ENCODE measurements at places on chromosomes 1 and 21.

DNA sequence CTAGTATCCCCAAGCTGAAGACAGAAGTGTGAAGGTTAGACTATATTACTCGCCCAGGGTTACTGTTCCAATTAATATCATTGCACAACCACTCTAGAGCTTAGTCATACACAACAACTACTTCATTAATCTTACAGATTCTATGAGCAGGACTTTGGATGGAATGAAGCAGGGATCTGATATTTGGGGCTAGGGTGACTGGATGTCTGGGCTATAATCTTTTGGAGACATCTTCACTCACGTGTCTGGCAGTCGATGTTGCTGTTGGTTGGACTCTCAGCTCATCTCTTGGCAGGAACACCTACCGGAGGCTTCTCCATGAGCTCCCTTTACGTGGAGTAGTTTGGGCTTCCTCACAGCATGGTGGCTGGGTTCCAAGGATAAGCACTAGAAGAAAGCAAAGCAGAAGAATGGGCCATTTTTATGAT lies 519.2 kb upstream of the B3GALT2 start:
- no peak for DNase-seq

DNA sequence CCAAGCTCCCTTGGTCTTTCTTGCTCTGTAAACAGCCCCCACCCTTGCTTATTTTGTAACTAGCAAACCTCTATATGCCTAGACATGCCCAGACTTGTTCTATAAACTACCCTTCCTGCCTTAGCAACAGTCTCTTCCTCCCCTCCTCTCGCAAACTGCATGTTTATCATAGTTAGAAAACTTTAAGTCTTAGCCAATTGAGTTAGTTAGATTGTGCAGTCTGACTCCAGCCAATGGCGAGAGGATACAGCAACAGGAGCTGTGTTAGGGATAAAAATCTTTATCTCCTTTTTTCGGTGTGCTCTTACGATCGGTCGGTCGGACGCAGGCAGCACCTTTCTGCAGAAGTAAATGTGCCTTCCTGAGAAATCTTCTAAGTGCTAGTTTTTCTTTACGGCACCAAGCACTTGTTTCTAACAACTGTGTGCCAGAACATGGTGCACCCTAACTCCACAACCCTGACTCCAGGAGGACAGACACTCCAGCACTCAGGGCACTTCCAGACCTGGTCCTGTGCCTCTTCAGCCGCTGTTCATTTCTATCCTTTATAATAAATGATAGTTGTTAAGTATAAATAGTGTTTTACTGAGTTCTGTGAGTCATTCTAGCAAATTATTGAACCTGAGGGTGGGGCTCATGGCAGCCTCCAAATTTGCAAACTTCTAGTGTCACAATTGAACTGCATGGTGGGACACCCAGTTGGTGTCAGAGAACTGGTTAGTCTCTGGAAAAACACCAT lies 25.7 kb upstream of the GNG4 start:
- DNase-seq, result no peak

DNA sequence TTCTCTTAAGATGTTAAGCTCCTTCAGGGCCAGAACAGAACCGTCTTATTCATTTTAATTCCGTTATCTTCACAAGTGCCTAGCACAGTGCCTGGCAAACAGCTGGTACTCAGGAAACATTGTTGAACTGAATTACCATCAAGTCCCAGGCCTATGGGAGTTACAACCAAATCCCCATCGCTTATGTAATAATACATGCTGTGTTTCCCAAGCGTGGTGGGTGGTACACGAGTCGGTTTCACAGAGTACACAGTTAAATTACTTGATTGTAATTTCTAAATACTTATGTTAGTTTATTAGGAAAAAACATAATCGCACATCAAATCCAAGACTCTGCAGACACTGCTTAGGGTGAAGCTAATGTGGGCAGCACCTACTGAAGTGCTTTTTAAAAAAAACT lies 1.0 kb downstream of the ANGEL2 start:
- no peak for DNase-seq

DNA sequence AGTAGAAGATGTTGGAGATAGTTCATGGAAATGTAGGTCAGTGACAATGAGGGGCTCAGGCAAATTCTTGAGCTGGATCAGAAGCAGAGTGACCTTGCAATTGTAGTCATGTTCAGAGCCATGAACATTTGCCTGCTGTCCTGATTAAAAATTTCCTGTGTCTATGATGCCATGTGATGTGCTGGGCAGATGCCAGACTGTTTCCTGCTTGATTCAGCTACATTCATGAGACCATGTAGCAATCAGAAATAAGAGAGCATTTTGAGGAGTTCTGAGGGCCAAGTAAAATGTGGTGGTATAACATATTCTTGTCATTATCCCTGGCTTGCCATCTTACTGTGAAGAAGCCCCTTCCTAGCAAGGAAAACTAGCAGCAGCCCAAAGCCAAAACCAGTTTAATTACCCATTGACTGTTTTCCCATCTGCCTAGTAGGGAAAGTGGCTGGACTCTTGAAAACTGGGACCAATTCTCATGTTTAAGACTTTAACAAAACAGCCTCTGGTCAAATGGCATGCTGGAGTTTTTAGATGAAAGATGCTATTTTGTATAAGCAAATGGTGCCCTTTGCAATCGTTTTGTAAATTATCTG lies 118.3 kb downstream of the NOS1AP start:
- DNase-seq, result no peak

DNA sequence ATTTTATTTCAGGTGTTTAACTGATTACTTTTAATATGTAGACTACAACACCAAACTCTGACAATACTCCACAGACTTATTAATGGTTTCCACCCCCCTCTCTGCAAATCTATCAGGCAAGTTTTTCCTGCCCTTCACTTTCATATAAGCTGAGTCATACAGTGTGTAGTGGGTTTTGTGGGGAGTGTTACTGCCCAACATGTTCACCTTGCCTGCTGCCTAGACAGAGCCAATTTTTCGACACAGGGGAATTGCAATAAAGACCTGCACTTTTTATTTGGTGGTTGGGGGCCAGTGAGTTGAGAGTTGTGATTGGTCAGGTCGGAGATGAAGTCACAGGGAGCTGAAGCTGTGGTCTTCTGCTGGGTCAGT lies 119.7 kb downstream of the PPIAL4G start:
- no peak for DNase-seq

- no peak for DNase-seq
These were observed 55.6 kb downstream of the TRAF5 start for GRCh38 chr1:211382182-211382713.

DNA sequence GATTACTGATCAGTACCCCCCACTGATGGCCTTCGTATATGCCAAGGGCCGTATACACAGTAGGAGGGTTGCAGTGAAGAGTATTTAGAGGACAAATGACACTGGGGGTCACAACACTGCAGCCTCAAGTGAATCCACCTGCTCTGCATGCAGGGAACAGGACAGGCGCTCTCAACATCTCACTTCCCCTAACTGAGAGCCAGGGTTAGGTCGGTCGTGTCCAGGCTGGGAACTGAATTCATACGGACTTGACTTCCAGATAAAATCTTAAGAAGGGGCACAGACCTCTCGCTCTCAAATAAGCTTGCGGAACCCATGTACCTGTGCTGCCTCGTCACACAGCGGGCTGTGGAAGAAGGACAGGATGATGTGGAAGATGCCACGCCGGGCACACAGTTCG lies 22.8 kb downstream of the MRAP start:
- no peak for DNase-seq

- no peak for DNase-seq
These were observed 6.4 kb downstream of the LAMC1 start for GRCh38 chr1:183029591-183030000.

DNA sequence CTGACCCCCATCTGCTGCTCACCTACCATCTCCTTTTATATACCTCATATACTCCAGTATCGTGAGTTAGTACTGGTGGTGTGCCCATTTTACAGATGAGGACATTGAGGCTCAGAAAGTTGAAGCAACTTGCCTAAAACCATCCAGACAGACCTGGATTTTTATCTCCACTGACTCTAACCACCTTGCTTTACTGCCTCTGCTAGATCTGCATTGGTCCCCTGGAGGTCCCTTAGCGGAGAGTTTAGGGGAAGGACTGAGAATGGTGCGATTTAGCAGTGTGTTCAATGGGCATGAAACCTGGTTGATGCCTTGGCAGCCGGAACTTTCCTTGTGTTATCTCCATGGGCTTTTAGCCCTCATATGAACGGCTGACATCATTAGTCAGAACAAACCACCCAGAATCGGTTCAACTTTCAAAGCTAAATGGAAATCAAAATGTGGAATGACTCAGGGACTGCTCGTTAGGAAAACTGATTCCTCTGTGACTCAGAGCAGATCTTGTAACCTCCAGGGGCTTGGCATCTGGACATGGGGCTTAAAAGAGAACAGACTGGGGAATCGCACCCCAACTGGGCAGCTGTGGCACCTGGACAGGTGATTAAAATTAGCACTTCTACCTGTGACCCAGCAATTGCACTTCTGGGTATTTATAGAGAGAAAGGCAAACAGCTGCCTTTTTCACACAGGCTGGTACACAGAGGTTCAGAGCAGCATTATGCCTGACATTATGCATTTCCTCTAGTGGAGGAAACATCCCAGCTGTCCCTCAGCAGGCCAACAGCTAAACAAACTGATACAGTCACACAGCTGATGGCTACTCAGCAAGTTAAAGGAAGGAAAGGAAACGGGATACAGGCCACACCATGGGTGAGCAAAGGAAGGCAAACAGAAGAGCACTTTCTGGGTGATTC lies 25.3 kb downstream of the TMEM51 start:
- no peak for DNase-seq

GRCh38 chr1:244221991-244222390 lies 170.9 kb downstream of the ZBTB18 start:
- DNase-seq, result no peak

DNA sequence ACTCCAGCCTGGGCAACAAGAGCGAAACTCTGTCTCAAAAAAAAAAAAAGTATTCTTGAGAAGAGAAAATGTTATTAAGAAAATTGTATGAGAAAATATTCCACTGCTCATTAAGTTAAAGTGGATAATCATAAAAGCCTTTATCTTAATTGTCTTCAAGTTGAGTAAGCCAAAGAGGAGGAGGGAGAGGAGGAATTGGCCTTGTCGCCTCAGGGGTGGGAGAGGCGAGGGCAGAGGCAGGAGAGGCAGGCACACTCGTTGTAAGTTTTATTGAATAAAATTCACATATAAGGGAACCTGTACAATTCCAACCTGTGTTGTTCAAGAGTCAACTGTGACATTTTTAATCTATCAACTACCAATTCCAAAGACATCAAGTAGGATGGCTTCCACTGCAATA lies 820.3 kb downstream of the USP25 start:
- DNase-seq, result no peak

- peak; percentile 92 for DNase-seq
These were observed 430.9 kb downstream of the HLX start for GRCh38 chr1:221310180-221310579.

DNA sequence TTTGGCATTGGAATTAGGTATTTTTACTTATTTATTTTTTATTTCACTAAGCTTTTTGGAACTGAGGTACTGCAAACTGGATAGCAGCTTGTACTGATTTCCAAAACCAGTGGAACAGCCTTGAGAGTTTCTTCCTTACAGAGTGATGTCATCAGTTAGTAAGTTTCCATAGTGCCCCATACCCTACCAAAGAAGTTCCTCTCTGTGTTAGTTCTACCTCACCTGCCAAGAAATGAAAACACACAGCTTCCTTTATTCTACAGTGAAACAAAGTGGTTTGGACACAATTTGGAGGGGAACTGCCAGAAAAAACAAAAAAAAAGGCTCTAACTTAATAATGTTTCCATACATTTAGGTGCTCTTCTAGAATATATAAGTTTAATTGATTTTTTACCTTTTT lies 430.9 kb upstream of the ADGRL2 start:
- no peak for DNase-seq
